ENCODE measurements at places on chromosomes 1 and 21.

DNA sequence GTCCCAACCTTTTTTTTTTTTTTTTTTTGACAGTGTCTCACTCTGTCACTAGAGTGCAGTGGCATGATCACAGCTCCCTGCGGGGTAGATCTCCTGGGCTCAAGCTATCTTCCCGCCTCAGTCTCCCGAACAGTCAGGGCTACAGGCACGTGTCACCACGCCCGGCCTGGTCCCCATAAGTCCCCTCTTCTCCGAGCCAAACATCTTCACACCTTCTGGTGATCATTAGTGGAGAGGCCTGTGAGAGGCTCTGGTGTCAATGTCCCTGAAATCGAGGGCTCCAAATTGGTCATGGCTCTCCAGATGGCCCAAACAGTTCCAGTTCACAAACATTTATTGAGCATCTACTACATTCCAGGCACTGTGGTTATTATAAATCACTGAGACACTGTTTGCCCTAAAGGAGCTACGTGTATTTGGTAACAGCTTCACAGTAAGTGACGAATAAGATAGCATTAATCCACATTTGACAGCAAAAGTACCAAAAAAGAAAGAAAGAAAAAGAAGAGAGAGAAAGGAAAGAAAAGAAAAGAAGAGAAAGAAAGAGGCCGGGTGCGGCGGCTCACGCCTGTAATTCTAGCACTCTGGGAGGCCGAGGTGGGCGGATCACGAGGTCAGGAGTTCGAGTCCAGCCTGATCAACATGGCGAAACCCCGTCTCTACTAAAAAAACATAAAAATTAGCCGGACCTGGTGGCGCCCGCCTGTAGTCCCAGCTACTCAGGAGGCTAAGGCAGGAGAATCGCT is 867 bp upstream of the TIMM17A start:
- no peak for DNase-seq

- DNase-seq, result no peak
Observed at GRCh38 chr1:110477041-110477440, 26.1 kb downstream of the PROK1 start.

DNA sequence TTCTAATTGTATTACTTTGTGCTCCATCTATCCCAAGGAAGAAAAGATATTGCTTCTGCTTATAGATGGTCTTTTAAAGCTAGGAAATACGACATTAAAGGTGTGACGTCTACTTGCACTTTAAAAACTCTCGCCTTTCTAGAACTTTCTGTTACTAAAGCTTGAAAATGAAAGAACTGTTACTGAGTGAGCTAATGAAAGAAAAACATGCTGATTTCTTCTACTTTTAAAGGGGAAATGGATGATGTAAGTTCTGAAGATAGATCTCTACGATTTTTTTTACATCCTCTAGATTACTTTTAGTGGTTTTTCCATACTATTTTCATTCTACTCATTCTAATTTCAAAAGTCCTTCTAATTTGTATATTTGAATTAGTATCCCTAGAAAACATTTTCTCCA is 387.5 kb downstream of the USP25 start:
- DNase-seq, result no peak

DNA sequence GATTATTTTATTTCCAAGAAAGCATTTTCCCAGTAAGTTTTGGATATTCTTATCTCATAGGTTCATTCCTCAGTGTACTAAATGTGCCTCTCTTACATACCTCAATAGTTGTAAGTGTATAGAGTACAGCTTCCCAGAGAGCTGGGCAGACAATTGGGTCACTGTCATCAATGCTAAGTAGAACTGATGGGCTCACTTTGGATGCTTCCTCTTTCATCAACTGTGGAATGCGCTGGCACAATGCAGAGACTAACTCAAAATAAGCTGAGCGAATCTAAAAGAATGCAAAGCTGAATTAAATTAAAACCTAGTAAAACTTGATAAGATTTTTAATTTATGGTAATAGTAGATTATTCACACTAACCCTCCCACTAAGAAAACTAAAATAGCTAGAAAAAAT is 21.5 kb downstream of the LTN1 start:
- DNase-seq, result no peak

DNA sequence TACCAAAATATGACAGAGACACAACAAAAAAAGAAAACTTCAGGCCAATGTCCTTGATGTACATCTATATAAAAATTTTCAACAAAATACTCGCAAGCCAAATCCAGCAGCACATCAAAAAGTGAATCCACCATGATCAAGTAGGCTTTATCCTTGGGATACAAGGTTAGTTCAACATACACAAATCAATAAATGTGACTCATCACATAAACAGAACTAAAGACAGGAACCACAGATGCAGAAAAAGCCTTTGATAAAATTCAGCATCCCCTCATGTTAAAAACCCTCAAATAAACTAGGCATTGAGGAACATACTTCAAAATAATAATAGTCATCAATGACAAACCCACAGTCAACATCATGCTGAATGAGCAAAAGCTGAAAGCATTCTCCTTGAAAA is 101.5 kb downstream of the NME7 start:
- DNase-seq, result no peak

- DNase-seq, result no peak
Observed at GRCh38 chr1:199593475-199593874, 434.0 kb upstream of the NR5A2 start.

- DNase-seq, result no peak
Observed at GRCh38 chr1:119345398-119345797, 23.2 kb upstream of the HAO2 start.

DNA sequence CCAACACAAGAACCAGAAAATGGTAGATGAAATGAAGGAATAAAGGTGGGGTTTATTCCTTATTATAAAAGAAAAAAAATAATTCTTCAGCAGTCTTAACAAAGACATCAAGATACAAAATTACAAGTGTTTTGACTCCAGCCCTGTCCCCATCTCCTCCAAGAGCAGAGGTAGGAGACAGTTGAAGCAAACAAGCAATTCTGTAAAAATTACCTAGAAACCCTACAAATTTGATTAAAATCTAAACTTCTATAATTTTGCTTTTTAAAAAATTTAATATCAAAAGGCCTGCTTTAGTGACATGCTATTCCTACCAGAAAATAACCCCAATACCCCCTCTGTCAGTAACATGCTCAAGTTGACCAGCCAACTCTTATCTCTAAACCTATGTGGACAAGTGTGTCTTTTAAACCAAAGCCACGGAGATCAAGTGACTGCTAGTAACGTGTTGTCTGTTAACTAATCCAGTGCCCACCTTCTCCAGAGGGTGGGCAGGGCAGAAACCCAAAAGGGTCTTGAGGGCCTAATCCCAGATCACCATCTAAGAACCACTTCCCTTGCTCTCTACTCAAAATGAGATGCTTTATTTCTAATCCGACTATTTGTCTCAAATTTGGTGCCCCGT is 8.4 kb downstream of the GLUL start:
- no peak for DNase-seq

DNA sequence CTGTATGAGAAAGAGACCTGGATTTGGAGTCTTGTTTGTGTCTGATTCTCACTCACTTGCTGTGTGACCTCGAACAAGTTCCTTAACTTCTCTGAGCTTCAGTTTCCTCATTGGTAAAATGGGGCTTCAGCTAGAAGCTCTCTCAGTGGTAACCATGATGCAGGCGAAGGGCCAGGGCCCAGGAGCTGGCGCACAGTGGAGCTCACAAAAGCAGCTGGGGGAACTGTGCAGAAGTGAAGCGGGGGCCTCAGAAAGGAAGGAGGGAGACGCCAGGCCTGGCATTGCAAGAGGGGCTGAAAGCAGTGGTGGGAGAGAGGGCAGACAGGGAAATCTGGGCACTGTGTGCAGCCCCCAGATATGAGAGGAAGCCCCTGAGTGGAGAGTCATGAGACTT is 88.9 kb upstream of the RUNX3 start:
- no peak for DNase-seq

DNA sequence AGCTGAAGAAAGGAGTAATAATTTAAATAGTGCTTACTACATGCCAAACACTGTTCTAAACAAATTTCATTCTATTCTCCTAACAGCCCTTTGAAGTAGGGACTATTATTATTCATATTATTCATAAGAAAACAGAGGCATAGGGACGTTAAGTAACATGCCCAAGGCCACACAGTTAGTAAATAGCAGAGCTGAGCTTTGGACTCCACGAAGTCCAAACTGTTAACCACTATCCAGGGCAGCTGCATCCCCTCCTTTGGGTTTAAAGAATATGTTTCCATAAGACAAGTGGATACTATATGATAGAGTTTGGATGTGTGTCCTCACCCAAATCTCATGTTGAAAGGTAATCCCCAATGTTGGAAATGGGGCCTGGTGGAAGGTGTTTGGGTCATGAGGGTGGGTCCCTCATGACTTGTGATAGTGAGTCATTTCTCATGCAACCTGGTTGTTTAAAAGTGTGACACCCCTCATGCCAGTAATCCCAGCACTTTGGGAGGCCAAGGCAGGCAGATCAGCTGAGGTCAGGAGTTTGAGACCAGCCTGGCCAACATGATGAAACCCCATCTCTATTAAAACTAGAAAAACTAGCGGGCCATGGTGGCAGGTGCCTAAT is 144.0 kb upstream of the CXADR start:
- DNase-seq, result no peak

GRCh38 chr1:26351590-26352337 is 2.2 kb downstream of the CRYBG2 start:
- peak; percentile 9 for DNase-seq

DNA sequence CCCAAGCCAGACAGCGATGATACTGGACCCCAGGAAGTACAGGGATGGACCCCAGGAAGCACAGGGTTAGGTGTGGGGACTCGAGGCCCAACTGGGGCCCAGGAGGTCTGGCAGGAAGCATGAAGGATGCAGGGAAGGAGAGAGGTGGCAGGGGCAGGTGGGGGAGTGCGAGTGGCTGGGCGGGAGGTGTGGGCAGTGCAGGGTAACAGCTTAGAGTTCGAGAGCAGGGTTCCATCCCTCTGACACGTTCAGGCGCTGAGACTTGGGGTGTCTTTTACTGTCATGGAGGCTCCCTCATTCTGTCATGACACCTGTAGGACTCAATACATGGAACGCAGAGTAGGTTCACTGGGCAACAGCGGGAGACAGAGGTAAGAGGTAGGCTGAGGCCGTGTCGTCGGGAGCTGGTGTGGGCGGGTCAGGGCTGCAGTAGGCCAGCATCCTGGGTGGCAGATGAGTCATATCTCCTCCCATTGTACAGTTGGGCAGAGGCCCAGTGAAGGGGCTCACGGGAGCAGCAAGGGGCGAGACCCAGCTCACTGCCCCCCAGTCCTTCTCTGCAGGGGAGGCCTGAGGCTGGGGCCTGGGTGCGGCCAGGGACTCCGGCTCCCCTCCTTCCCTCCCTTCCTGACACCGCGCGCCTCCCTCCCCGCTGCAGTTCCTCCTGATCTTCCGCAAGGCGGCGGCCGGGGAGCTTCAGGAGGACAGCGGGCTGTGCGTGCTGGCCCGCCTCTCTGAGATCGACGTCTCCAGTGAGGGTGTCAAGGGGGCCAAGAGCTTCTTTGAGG is 11.6 kb upstream of the CTRC start:
- DNase-seq, result no peak

GRCh38 chr1:212413902-212414327 is 771 bp downstream of the PACC1 start:
- DNase-seq, result no peak

Measured in AG04449 (cell line).